ENCODE measurements at places on chromosomes 5 and 9. TPM values are rescaled to one million over a fixed set of nuclear protein-coding genes. Genes with fewer than 3 reads are reported as not detected.

- no peak overlapping the region for H3K4me3 ChIP-seq
- H3K27me3 ChIP-seq: no peaks in the 10 kb centered on the region
- H3K36me3 ChIP-seq: no peaks in the 10 kb centered on the region
- no peak for DNase-seq
Observed at GRCh38 chr9:98182889-98183599, 9.4 kb downstream of the CORO2A start.

MYORG gene
- total RNA-seq: 0.24 TPM

- peaks cover 2% of the 10 kb centered on the region for H3K27me3 ChIP-seq
- H3K36me3 ChIP-seq: no peaks in the 10 kb centered on the region
- H3K4me1 ChIP-seq: peaks cover 2% of the 10 kb centered on the region
Observed at GRCh38 chr9:90251316-90251715, 391.3 kb downstream of the DIRAS2 start.

GRAMD2B gene
- total RNA-seq: 4.9 TPM

DNA sequence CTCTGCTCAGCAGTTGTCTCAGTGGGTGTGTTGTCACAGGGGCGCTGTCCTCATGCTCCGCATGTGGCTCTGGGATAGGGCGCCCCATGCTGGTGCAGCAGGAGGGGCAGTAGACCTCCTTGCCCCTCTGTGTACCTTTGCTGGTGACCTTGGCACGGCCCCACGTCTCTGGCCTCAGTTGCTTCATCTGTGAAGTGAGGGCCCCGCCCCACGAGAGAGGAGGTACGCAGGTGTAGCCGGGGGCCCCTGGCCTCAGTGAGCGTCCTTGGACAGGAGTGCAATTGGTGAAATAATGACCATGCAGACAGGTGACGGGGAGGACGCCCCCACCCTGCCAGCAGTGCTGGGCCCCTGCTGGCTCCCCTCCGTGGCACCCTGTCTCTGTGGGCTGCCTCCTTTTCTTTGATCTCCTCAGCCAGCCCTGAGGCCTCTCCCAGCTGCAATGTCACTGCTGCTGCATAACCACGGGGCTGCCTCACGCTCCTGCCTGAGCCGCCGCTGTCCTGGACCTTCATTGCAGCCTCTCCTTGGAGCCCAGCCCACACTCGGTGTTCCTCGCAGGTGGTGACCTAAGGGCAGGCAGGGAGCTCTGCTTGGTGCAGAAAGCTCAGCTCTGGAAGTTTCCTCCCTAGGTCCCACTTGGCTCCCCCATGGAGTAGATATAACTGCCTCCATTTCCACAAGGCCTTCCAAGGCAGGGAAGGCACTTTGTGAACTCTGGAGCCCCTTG, 57.3 kb downstream of the PHF2 start:
- DNase-seq: no peak
- no peak overlapping the region for H3K27ac ChIP-seq
- H3K4me3 ChIP-seq: no peak overlapping the region
- H3K36me3 ChIP-seq: peaks cover 72% of the 10 kb centered on the region

DNA sequence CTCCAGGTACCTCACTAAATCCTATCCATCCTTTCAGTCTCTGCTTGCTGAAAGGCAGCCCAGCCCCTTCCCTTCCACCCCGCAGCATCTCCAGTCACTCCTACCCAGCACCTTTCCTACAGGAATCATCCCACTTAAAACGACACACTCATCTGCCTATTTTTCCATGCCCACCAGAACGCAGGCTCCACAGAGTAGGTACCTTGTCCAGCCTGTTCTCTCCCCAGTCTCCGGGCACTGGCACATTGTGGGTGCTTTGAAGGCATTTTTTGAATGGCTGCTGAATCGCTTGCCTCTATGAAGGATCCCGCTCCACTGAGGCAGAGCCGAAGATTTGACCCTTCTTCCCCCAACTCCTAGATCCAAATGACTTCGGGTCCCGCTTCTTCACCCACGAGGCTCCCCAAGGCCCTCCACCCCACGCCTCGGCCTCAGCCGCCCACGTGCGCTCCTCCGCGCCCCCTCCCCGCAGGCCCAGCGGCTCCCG, 15.6 kb downstream of the LHX6 start:
- peaks cover 63% of the 10 kb centered on the region for H3K27me3 ChIP-seq
- H3K4me1 ChIP-seq: peaks cover 9% of the 10 kb centered on the region
- no peaks in the 10 kb centered on the region for H3K36me3 ChIP-seq
- no peak overlapping the region for H3K27ac ChIP-seq
- H3K4me3 ChIP-seq: peak overlapping the region; percentile 76
- DNase-seq: no peak

OR1J2 gene
- not detected for total RNA-seq

GRCh38 chr5:61123145-61123544, 39.1 kb downstream of the SMIM15 start:
- H3K36me3 ChIP-seq: peaks cover 4% of the 10 kb centered on the region
- no peaks in the 10 kb centered on the region for H3K4me1 ChIP-seq
- no peak overlapping the region for H3K4me3 ChIP-seq

DNA sequence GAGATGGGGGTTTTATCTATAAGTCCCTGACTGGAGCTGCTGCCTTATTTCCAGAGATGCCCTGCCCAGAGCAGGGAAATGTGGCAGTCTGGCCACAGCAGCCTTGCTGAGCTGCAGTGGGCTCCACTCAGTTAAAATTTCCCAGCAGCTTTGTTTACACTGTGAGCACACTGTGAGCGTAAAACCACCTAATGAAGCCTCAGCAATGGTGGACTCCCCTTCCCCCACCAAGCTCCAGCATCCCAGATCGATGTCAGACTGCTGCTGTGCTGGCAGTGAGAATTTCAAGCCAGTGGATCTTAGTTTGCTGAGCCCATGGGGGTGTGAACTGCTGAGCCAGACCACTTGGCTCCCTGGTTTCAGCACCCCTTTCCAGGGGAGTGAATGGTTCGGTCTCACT, 208.7 kb upstream of the RAI14 start:
- no peaks in the 10 kb centered on the region for H3K4me1 ChIP-seq
- no peak for DNase-seq
- no peak overlapping the region for H3K4me3 ChIP-seq
- peaks cover 13% of the 10 kb centered on the region for H3K27me3 ChIP-seq
- no peak overlapping the region for H3K27ac ChIP-seq

VLDLR gene
- total RNA-seq: 1.1 TPM

GRCh38 chr9:107594908-107595530, 105.5 kb upstream of the KLF4 start:
- H3K27me3 ChIP-seq: peaks cover 2% of the 10 kb centered on the region
- no peak overlapping the region for H3K4me3 ChIP-seq
- no peaks in the 10 kb centered on the region for H3K36me3 ChIP-seq
- no peaks in the 10 kb centered on the region for H3K4me1 ChIP-seq
- DNase-seq: no peak
- no peak overlapping the region for H3K27ac ChIP-seq

GRCh38 chr9:22238809-22239684, 207.6 kb upstream of the DMRTA1 start:
- peak overlapping the region; percentile 48 for H3K27ac ChIP-seq
- no peaks in the 10 kb centered on the region for H3K36me3 ChIP-seq
- H3K4me3 ChIP-seq: no peak overlapping the region
- peaks cover 1% of the 10 kb centered on the region for H3K27me3 ChIP-seq
- DNase-seq: no peak
- peaks cover 60% of the 10 kb centered on the region for H3K4me1 ChIP-seq

TMEM252 gene
- not detected for total RNA-seq

GRCh38 chr5:135980620-135981019, 25.8 kb upstream of the LECT2 start:
- no peaks in the 10 kb centered on the region for H3K4me1 ChIP-seq
- no peak for DNase-seq
- no peak overlapping the region for H3K4me3 ChIP-seq
- H3K27me3 ChIP-seq: peaks cover 25% of the 10 kb centered on the region

CENPK gene
- 15.1 TPM for total RNA-seq

- H3K27me3 ChIP-seq: peaks cover 14% of the 10 kb centered on the region
- no peak overlapping the region for H3K4me3 ChIP-seq
- H3K27ac ChIP-seq: no peak overlapping the region
Observed at GRCh38 chr5:149656576-149657182, 73.4 kb upstream of the PPARGC1B start.

DNA sequence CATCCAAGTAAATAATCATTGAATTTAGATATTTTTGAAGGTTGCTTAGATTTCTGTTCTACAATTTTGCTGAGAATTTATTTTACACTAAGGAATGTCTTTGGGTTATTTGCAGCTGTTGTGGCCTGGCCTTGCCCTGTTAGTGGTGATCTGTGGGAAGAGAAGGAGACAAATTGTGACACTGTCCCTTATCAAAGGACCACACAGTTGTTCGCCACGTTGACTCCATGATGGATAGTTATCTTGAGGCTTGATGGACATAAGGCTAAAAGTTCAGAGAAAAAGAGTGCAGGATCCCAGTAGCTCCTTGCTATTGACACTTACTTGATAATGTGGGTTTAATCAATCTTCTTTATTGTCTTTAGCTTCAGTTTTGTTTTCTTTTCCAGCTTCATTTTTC, 186.6 kb upstream of the MEF2C start:
- no peaks in the 10 kb centered on the region for H3K36me3 ChIP-seq
- no peak overlapping the region for H3K27ac ChIP-seq
- DNase-seq: no peak

DNA sequence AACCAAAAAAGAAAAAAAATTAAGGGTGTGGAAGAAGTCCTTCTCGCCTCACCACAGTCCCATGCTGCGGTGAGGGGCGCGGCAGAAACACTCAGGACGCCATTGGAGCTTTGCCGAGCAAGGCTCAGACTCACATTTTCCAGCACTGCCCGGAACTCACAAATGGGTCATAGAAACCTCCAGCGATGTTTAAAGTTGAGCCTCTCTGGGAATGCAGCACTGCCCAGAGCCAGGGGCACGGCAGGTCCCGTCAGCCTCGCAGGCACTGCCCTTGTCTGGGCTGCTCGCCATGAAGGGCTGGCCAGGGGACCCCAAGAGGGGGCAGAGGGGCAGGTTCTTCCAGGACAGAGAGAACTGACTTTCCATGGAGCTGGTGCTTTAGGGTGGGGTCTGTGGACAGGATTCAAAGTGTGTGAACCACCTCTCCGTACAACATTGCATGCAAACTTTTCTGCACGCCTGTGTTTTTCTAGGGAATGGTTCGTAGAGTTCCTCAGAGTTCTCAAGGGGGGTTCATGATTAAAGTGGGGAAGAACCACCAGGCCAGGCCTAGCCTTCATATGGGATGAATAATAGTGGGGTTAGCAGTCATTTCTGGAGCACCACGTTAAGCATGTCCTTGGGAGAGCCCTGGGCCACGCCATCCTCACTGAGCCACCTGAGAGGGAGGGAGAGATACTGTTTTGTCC, 38.4 kb downstream of the PRRX2 start:
- no peaks in the 10 kb centered on the region for H3K36me3 ChIP-seq
- DNase-seq: no peak
- H3K27me3 ChIP-seq: peaks cover 13% of the 10 kb centered on the region
- H3K4me1 ChIP-seq: no peaks in the 10 kb centered on the region

GRCh38 chr9:70747261-70747718, 332.8 kb upstream of the KLF9 start:
- no peaks in the 10 kb centered on the region for H3K27me3 ChIP-seq
- no peak overlapping the region for H3K4me3 ChIP-seq
- no peak for DNase-seq
- no peak overlapping the region for H3K27ac ChIP-seq
